ENCODE measurements at places on chromosomes 6 and 20.

- no peak for DNase-seq
Measured at GRCh38 chr6:149428606-149429005, 28.5 kb downstream of the SUMO4 start.

DNA sequence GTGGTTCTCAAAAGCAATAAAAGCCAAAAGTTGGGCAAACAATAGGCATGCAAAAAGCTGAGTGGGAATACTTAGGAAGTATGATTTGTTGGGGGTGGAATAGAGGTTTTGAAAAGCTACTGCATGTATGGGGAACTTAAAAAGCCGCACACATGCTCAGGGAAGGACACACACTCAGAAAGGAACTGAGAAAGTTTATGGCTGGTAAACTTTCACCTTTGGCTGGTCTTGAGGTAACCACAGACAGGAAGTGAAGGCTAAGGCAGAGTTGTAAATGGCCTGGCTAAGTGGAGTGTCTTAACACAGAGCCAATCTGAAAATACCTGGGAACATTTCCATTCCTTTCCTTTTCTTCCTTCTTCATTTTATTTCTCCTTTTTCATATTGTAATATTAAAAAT lies 134.5 kb upstream of the EXOC2 start:
- DNase-seq = no peak

DNA sequence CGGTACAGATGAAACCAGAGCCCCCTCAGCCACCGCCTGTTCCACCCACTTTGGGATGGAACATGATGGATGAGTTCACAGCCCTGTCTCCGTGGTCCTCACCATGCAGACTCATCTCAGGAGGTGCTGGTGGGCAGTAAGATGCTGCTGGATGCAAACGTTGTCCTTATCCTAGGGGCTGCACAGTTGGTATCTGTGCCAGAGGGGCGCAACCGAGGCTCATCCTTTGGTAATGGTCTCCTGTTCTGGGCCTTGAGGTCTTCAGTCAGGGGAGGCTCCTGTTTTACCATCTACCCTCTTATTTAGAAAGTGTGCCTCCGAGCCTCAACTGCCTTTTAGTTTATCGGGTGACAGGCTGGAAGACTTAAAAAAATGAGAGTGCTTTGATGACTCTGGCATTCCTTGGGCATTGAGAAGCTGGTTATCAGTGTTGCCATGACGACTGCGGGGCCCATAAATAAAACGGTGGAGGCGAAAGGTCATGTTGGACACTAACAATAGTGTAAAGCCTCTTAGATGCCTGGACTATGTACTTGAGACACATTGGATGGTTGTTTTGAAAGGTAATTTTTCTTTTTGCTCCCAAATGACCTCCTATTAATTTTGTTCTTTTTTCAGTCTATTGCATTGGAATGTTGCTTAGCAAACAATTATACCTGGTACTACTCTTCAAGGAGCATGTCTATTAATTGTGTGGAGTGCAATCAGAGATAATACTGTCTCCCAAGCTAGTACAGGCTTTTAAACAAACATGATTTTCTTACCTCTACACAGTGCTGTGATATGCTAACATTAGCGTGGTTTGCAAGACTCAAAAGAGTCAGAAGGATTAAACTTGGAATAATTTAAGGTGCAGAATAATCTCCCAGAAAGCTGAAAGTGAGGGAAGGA lies 74.2 kb upstream of the DSP start:
- no peak for DNase-seq

DNA sequence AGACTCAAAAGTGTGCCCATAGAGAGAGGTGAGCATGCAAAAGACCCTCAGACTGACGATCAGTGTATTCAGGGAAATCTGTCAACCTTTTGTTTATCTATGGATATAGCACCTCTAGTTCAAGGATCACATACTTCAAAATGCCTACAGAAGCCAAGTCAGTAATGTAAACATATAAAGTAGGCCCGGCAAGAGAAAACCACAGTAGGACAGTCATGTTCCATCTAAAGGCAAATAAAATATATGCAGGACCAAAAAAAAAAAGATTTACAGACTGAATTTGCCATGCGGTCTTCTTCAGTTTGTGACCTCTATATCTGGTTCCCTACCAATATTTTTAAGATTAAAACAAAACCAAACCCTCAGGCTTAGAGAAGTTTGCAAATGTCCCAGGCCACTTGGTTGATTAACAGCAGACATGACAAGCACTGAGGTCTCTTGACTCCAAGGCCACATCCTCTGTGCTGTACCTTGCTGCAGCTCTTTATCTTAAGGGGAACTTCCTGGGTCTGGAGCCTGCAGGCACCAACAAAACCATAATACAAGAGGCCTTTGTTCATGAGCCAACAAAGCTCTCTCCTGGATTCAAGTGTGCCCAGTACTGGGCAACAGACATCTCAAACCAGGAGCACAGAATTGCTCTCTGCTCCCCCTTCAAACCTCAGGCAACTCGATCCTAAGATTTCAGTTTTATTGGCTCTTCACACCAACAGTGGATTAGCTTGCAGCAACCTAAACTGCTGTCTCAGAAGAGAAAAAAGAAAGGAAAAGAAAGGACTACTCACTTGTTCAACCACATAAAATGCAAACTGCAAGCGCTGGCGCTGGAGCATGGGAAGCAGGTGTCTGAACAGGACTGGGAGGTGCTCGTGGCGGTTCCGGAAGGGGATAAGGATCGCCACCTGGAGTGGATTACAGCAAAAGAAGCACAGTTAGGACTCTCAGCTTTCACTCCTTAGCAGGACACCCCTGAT lies 71.7 kb downstream of the B4GALT5 start:
- DNase-seq = no peak

DNA sequence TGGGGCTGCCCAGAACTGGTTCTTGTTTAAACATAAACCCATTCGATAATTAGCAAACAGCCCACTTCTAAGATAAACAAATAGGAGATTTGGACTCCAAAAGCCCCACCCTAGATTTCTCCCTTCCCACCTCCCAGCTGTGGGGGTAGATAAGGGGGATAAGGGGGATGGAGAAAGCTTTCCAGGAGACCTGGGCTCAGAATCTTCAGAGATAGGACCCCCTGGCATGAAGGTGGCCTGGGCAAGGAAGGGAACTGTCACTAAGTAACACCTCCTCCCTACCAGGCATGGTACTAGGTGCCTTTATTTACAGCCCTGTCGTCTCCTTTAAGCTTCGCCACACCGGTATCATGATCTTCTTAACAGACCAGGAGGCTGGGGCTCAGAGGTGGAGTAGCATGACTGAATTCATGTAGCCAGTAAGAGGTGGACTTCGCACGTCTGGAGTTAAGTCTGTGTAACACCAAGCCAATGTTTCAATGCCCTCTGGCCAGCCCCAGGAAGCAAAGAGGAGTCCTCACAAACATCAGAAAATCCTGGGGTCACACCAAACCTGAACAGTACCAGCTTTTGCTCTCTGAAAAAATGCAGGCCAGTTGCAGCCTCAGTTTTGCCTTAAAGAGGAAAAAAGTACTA lies 4.6 kb downstream of the SDC4 start:
- DNase-seq = no peak

- no peak for DNase-seq
Measured at GRCh38 chr20:16587066-16587465, 13.8 kb upstream of the KIF16B start.

GRCh38 chr20:18057994-18058349 lies 256 bp upstream of the OVOL2 start:
- no peak for DNase-seq

GRCh38 chr20:32667027-32667426 lies 6.7 kb downstream of the C20orf203 start:
- DNase-seq = no peak

Data from tibial artery (tissue), 4 donors.